ENCODE measurements at places on chromosomes 7 and 10. TPM values are rescaled to one million over a fixed set of nuclear protein-coding genes. Genes with fewer than 3 reads are reported as not detected.

Gene ACSM6
- total RNA-seq = not detected

- no peak for DNase-seq
Observed at GRCh38 chr10:101091546-101092290, 29.9 kb downstream of the KAZALD1 start.

DNA sequence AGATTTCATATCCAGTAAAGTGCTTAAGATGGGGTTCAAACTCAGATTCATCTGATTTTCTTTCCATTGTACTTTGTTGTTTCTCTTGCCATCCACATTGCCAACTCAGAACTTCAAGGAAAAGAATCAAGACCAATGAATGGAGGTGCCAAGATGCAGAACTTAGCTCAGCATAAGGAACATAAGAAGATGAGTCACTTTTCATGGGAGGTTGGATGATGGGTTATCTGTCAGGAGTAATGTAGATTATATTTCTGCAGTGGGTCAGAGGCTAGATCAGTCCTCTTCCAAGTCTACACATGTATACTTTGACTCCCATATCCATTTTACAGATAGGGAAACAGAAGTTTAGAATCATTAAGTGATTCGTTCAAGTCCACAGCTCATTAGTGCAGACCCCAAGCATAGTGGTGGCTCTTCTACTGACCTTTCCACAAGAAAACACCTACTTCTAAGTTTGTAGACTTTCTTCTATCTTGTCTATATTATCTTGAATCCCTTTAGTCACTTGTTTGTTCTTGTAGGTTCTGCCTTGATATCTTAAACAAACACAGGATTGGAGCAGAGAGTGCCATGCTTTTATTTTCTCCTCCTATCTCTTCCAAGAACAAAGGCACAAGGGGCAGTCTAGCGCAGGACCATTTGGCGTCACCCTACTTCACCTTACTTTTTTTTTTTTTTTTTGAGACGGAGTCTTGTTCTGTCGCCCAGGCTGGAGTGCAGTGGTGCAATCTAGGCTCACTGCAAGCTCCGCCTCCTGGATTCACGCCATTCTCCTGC lies 14.0 kb upstream of the ADD3 start:
- no peak for DNase-seq

DNA sequence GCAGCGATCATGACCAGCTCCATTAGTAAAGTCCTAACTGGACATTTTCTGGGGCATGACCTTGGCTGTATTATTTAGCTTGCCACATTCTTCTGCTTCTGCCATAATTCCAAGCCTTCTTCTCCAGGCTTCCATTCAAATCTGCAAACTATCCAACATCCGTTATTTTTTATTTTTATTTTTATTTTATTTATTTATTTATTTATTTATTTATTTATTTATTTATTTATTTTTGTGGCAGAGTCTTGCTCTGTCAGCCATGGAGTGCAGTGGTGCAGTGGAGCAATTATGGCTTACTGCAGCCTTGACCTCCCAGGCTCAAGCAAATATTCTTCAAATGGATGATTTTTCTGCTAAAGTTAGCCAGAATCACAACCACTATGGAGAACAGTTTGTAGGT lies 187.2 kb upstream of the CDK1 start:
- no peak for DNase-seq

GRCh38 chr10:36280321-36280741 lies 638.2 kb upstream of the FZD8 start:
- no peak for DNase-seq

- peak; percentile 54 for DNase-seq
Observed at GRCh38 chr7:92448205-92448747, 994 bp downstream of the GATAD1 start.

GRCh38 chr7:142806957-142807356 lies 36.2 kb downstream of the PRSS2 start:
- no peak for DNase-seq

- DNase-seq = no peak
Observed at GRCh38 chr7:51187941-51188340, 128.7 kb downstream of the COBL start.

DNA sequence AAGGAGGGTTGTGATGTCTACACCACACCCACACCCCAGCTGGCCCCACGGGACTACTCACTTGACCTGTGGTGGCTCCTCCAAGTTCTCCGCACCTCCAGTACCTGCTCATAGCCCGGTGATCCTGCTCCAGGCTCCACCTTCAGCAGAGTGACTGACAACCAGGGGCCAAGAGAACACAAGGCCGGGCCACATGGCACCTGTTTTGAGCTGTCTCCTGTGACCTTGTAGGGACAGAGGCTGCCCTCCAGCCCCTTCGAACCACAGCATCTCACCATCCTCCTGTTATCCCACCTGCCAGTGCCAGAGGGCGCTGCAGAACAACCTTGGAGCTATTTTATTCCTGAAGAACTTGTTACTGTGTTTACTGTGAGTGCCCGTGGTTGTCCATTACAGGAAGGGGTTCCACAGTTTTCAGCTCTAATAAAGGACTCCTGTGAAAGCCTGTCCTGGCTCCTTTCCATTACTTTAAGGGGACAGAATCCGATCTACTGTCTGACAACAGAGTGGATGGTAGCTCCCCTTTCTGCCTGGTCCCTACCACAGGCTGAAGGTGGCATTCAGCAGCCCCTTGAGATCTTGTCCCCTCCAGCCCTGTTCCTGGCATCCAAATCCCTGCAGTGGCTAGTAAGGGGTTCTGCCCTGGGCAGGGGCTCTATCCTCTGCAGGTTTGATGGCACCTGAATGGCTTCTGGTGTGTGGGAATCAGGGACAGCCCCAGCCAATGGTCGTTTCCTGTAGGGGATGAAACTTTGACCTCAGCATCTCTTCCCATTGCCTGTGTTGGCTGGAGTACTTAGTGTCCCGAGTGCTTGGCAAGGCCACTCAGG lies 50.8 kb downstream of the C10orf120 start:
- no peak for DNase-seq

Gene SHTN1
- total RNA-seq = not detected

Gene AFAP1L2
- 3.5 TPM for total RNA-seq

DNA sequence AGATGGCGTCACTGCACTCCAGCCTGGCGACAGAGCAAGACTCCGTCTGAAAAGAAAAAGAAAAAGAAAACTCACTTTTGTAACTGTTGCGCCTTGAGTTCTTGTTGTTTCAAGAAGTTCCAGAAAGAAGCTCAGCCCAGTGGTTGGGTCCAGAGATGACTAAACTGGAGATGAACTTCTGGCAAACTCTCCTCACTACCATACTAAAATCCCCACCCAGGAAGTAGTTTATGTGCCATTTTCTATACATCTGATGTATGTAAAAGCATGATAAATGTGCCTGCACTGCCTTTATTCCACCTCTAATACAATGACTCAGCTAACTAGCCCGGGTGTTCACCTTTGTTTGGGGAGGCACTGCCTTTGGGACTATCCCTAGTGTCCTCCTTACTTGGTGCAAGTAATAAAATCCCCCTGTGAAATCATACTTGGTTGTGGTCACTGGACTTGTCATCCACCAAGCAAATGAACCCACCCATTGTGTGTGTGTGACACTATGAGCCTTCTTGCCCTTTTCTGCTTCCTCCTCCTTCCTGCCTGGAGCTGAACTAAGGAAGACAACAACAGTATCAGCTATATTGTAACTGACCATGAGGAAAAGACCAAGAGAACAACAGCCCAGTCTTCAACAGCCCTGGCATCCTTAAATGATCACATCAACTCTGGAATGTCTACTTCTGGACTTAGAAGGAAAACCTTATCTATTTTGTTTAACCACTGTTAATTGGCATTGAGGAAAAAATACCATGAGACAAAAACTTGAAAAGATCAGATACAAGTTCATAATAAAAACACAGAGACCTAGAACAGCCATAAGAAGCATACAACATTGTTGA lies 33.6 kb downstream of the JMJD1C start:
- no peak for DNase-seq

- no peak for DNase-seq
Observed at GRCh38 chr7:144776447-144776846, 59.4 kb downstream of the TPK1 start.

Gene COL1A2
- total RNA-seq = 1.4 TPM

Gene ZNF488
- 1.7 TPM for total RNA-seq

DNA sequence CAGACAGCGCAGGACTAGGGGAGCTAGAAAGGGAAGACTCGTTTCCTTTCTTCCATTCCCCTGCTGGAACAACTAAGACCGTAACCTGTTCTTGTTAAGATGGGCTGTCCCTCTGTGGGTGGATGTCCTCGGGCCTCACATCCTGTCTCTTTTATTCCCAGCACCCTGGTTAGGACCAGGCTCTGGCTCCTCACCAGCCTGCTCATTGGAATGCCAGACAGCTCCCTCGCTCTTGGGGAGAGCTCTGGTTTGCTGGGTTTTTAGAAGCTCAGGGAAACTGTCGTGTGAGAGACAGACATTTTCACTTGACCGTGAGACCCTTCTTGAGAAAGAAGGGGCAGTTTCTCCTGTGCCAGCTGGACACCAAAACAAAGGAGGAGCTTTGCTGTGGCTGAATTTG lies 58.1 kb upstream of the HABP2 start:
- no peak for DNase-seq

- no peak for DNase-seq
Observed at GRCh38 chr10:122021379-122021778, 32.4 kb downstream of the TACC2 start.

- DNase-seq = no peak
Observed at GRCh38 chr10:1375346-1376170, 319.4 kb downstream of the WDR37 start.

DNA sequence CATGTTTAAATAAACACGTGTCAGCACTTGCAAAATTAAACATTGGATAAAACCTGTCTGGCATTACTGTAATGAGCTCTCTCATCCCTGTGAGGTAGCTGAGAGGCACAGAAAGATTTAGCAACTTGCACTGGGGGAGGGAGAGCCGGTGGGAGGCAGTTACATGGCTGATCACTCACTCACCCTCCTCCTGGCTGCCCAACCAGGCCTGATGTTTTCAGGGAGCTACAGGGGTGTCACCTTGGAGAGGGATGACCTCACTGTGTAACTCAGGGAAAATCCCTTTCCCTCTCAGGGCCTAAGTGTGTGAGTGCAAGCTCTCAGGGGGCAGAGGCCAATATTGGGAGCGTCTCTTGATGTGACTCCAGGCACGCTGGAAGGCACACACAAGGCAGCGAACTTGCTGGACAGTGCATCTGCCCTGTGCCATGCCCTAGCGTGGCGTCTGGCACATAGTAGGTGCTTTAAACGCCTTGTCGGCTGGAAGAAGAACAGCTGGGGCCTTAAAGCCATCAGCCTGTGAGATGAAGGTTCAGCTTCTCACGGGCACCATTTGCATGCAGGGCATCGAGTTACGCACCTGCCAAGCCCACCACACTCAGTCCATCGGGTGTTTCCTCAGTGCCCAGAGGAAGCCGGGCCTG lies 51.1 kb downstream of the ELFN1 start:
- DNase-seq = no peak

DNA sequence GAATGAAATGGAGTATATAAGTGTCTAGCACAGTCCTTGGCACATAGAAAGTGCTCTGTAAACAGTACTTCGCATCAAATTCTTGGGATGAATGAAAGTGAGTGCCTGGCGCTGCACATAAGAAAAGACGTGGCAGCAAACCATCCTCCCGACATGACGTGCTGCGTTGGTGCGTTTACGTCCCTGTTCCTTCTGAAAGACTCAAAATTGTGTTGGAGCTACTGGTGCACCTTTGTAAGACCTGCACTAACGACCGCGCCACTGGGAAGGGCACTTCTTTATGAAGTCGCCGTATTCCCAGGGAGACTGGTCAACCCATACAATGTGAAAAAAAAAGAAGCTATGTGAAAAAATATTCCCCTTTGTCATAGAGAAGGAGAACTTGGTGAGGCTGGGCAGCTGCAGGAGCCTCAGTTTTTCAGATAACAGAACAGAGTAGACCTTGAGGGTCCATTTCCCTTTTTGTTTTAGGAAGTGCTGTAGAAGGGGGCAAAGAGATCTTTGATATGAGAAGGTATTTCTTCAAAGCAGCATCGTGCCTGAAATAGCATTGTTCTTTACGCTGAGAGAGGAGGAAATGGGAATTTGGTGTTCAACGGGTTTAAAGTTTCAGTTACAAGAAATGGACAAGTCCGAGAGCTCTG lies 91.7 kb downstream of the PTPRE start:
- no peak for DNase-seq

GRCh38 chr10:4902571-4903011 lies 60.6 kb upstream of the AKR1C1 start:
- no peak for DNase-seq

DNA sequence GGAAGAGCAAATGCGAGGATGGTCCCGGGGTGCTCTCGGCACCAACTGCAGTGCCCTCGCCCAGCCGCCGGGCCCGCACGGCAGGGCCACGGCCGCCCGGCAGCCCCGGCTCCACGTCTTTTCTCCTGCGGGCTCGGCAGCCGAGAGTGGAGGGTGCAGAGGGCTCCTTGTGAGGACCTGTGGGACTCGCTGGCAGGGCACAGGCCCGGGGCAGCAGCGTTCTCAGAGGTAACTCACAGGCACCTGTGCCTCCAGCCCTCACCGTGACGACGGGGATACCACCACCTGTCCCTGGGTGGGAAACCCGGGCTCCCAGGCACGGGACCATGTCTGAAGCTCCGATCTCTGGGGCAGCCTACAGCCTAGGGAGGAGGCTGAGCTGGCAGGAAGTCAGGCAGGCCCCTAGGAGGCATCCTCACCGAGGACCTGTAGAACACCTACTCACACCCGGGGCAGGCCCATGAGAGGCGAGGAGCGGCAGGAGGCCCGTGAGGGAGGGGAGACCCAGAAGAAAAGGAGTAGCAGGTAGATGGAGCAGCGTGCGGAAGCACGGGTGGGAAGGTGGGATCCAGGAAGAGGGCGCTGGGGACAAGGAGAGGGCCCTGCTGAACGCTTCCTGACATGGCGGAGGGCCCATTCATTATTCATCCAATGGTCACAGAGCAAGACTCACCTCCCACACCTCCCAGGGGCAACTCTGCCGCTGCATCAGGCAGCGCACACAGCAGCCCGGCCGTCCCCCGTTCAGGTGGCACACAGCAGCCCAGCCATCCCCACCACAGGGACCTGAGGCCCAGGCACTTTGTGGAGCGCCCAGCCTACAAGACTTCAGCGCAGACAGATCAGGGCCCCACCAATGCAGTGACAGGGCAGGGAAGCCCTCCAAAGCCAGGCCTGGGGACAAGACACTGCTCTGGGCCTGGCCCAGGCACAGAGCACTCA lies 244.9 kb downstream of the MAD1L1 start:
- DNase-seq = no peak
